ENCODE measurements at places on chromosomes 16 and 17.

DNA sequence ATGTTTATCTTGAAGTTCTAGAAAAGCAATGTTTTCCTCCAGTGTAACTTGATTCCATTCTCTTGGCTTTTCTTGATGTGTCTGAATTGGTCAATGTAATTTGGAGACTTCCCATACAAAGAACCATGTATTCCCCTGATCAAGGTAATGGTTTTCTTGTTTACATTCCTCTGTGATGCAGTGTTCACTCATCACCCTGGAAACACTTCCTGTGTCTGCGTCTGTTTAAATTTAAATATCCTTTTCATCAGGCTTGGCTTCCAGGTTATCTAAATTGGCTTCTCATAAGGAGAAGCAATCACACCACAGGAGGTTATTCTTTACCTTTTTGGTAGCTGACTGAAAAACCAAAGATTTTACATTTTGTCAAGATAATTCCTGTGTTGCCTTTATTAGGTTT lies 237.3 kb upstream of the WSCD1 start:
- DNase-seq, result no peak

DNA sequence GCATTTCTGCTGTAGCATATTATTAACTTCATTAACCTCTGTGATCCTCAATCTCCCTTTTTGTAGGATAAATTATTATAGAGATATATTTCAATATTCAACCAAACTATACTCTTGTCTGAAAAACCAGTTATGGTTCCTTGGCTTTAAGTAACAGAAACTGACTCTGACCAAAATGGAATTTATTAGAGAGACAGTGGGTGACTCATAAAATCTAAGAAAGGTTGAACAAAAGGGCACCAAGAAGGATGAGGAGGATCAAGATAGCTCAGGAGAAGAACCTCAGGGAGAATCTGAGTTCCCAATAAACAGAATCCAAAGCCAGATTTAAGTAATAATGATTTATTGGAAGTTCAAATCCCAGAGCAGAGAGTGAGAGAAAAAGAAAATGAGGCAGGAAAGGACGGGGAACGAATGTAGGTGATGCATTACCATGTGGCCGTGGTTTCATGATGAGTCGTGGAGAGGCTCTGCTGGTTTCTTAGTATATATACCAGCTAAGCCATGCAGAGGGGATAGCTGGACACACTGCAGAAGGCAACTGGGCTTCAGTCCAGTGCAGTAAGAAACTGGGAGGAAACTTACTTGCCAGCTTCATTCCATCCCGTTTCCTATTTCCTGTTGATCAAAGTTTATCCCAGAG lies 151.5 kb upstream of the GOT2 start:
- DNase-seq, result no peak

DNA sequence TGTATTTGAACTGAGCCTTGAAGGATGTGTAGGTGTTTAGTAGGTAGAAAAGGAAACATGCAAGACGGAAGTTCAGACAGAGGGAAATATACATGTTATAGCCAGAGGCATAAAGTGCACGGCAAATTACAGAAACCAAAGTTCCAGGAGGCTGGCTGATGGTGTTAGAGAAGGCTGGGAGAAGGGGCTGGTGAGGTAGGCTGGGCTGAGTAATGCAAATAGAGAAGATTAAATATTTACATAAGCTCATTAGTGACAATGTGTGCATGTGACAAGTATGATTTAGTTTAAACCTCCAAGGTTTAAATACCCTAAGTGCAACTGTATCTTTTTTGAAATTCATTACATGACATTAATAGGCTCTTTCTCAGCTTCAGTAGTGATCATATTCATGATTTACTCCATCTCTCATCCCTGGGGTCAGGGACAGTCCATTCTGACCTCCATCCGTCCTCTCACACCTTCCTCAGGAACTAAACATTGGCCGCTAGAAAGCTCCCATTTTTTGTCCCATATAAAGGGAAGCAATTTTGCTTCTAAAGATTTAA lies 399.8 kb upstream of the SALL1 start:
- no peak for DNase-seq

GRCh38 chr17:67452681-67453554 lies 75.8 kb downstream of the PITPNC1 start:
- DNase-seq, result no peak

- DNase-seq, result no peak
These were observed 153.4 kb upstream of the PLCG2 start for GRCh38 chr16:81625544-81626153.

DNA sequence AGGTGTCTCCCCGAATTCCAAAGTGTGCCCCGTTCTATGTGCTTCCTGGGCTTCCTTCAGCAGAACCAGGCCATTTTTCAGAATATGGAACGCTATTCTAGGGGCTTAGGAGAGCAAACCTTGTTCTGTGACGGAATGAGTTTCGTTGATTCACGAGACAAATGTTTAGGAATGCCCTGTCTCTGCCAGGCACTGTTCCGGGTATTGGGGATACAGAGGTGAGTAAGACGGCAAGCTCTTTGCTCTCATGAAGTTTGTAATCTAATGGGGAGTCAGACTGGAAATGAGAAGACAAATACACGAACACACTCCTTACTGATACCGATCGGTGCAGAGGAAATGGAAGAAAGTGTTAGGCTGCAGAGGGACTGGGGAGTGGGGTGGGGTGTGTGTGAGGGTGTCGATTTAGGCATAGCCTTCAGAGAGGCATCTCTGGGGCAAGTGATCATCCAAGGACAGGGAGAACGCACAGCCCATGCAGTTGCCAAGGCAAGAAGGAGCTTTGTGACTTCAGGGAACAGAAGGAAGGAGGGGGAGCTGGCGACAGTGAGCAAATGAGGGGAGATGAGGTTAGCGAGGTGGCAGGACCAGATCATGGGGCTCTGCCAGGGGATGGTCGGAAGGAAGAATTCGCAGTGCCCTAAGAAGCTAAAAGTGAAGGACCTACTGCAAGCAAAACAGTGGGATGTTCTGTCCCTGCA lies 189.6 kb downstream of the MSI2 start:
- DNase-seq, result no peak

DNA sequence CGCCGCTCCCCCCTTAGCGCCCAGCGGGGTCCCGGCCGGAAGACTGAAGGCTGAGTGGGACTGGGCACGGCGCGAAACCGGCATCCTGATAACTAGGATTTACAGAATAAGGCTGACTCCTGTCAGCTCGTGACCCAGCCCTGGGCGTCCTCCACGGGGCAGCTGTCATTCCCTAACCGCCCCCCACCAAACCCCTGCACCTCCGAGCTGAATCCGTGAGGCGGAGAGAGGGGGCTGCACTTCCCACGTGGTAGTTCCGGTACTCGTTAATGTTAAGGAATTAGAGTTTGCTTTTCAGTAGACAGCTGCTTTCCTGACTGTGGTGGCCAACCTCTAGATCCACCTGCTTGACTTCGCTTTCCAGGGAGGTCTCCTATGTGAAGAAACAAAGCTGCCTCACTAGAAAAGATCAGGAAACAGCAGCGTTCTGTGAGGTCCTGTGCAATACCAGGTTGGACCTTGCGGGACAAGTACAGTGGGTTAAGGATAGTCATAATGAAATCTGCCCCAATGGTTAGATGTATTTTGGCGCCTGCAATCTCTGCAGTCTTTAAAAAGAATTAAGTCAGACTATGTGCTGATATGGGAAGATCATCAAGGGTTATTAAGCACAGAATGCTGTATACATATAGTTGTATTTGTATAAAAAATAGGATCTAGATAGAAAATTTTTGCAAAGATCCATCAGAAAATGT lies 1.1 kb upstream of the WBP2 start:
- DNase-seq, result no peak

- DNase-seq, result no peak
These were observed 15.4 kb downstream of the GPT2 start for GRCh38 chr16:46899443-46900143.

GRCh38 chr16:57590654-57591085 lies 37.8 kb upstream of the ADGRG1 start:
- no peak for DNase-seq

GRCh38 chr16:56608876-56609462 lies 585 bp downstream of the MT2A start:
- DNase-seq, result no peak

GRCh38 chr16:26747760-26748159 lies 319.0 kb upstream of the C16orf82 start:
- DNase-seq, result no peak

- no peak for DNase-seq
These were observed 37.6 kb downstream of the RNF112 start for GRCh38 chr17:19448341-19449268.

DNA sequence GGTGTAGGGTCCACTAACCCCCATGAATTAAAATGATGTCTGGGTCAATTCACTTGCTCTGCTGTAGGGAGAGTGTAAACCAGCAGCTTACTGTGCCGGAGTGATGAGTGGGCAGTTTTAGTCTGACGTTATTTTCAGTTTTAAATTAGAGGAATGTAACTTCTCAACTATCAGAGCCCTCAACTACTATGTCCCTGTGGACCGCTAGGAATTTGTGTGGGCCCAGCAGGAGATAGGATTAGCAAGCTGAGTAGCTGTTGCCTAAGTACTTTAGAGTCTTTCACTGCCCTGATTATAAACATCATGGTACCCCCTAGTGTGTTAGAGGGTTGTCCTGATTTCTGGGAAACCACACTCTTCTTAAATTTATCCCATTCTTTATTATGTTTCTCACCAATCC lies 11.4 kb downstream of the MARVELD3 start:
- no peak for DNase-seq

Data from T-cell (primary cell).